CD4-positive, alpha-beta T cell treated with Interleukin-17A for 4 hours (primary cell): ENCODE measurements at places on chromosomes 12 and 14.
A peak's percentile ranks its signal among the peaks of the same experiment; 100 is the strongest.

DNA sequence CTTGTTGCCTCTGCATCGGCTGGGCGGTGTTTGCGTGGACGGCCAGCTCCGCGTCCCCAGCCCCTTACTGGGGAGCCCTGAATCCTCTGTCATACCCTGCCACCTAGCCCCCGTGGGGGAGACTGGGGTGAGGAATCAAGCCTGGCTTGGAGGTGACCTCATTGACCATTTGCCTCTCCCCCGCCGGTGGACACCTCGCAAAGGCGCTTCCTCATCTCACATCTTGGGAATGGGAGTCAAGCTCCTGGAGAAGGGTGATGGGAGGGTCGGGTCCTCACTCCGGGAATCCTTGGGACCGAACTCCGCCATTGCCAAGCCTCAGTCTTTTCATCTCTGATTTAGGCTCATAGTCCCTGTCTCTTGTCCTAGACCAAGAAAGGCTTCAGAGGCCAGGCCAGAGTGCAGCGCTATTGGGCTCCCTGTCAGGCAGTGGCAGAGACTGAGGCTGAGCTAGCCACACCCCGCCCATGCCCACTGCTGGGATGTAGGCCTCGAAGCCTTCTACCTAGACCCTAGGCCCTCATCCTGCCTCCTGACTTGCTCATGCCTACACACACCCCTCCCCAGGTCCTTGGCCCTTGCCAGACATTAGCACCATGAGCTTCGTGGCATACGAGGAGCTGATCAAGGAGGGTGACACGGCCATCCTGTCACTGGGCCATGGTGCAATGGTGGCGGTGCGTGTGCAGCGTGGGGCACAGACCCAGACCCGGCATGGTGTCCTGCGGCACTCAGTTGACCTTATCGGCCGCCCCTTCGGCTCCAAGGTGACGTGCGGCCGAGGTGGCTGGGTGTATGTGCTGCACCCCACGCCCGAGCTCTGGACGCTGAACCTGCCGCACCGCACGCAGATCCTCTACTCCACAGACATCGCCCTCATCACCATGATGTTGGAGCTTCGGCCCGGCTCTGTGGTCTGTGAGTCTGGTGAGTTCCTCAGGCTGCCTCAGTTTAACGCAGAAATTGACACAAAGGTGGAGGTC is 678 bp downstream of the TRMT61A start:
- no peak for DNase-seq

- DNase-seq, result no peak
Observed at GRCh38 chr14:80805136-80805535, 136.4 kb downstream of the CEP128 start.

DNA sequence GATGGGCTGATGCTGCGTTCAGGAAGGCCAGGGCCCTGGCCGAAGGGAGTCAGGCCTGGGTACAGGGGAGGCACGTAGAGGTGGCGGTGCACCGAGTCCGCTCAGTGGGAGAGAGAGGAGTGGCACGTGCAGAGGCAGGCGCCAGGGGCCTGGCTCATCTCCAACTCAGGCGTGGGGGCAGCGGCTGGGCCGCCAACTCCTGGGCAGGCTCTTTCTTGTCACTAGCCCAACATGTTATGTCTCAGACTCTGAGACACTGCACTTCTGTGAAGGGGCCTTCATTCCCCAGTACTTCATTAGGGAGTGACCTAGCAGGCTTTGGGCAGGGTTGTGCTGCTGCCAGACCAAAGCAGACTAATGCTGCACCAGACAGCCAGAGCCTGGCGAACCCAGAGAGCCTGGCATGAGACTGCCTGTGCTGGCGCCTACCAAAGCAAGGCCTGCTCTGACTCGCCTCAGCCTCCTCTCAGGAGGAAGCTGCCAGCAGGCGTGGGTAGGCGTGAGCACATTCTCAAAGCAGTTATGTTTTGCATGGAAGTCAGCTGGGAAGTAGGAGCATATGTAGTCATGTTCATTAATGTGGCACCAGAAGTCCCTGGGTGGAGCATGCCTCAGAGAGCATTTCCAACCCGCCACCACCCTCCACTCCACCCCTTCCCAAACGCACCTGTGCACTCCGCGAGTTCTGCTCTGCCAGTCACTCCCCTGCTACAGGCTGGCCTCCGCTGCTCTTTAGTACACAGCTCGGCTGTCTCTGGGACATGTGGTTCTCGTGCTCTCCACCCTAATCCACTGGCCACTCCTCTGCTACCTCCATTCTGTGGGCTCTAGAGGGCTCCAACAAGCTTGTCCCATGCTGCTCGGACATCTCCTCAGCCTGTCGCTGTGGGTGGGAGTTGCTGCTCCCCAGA is 9.7 kb downstream of the CKB start:
- no peak for DNase-seq

GRCh38 chr12:48366131-48366530 is 15.4 kb upstream of the ZNF641 start:
- no peak for DNase-seq

DNA sequence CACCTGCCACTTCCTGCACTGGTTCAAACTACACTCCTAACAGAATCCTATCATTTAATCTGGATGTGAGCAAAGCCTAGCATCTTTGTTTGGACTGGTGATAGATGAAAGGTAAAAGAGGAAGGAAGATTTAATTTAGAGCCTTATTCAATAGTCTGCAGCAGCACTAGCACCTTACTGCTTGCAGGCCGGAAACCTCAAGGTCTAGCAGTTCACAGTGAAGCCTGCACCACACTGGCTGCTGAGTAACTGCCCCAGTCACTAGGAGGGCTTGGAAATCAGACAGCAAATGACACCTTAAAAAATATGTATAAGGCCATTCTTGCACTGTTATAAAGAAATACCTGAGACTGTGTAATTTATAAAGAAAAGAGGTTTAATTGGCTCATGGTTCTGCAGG is 358.0 kb downstream of the DAD1 start:
- peak; percentile 39 for DNase-seq

DNA sequence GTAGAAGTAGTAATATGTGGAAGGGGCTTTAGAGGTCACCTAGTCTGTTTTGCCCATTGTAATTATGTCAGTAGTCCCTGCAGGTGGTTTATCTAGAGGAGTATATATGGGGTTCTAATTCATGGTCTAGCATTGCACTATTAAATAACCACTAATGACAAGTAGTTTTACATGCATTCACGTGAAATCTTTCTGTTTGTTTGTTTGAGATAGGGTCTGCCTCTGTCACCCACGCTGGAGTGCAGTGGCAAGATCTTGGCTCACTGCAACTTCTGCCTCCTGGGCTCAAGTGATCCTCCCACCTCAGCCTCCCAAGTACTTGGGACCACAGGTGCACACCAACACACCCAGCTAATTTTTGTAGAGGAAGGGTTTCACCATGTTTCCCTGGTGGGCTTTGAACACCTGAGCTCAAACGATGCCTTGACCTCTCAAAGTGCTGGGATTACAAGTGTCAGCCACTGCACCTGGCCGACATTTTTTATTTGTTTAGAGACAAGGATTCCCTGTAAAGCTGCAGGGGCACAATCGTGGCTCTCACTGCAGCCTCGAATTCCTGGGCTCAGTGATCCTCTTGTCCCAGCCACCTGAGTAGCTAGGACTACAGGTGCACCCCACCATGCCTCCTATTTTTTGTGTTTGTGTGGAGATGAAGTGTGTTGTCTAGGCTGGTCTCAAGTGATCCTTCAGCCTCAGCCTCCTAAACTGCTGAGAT is 12.0 kb upstream of the PSEN1 start:
- no peak for DNase-seq

- DNase-seq, result no peak
Observed at GRCh38 chr12:63098851-63099250, 52.1 kb downstream of the AVPR1A start.

DNA sequence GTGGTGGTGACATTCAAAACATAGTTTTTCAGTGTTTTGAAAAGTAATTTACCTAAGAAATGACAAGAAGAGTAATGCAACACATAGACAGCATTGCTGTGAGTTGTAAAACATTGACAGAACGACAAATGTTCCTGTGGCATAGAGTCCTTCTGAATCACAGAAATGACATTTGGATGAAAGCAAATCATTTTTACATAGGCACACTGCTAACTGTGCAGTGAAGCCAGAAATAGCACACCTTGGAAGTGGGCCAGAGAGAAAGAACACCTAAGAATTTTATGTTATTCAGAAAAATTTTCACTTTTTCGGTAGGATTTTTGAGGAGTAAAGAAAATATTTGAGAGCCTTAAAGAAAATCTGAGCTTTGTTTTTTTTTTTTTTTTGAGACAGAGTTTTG is 100.6 kb downstream of the ANO4 start:
- DNase-seq, result no peak

DNA sequence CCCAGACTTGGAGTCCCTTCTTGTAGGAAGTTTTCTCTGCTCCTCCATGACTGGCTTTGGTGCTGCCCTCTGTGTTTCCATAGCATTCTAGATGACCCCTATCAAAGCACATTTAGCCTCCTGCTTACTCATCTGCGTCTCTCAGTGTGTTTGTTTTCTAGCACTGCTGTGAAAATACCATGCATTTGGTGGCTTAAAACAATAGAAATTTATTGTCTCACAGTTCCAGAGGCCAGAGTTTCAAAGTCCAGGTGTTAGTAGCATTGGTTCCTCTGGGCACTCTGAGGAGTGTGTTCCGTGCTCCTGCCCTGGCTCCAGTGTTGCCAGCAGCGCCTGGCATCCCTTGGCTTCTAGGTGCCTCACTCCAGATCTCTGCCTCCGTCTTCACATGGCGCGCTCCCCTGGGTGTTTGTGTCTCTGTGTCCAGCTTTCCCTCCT is 86.1 kb downstream of the CACNA1C start:
- no peak for DNase-seq

DNA sequence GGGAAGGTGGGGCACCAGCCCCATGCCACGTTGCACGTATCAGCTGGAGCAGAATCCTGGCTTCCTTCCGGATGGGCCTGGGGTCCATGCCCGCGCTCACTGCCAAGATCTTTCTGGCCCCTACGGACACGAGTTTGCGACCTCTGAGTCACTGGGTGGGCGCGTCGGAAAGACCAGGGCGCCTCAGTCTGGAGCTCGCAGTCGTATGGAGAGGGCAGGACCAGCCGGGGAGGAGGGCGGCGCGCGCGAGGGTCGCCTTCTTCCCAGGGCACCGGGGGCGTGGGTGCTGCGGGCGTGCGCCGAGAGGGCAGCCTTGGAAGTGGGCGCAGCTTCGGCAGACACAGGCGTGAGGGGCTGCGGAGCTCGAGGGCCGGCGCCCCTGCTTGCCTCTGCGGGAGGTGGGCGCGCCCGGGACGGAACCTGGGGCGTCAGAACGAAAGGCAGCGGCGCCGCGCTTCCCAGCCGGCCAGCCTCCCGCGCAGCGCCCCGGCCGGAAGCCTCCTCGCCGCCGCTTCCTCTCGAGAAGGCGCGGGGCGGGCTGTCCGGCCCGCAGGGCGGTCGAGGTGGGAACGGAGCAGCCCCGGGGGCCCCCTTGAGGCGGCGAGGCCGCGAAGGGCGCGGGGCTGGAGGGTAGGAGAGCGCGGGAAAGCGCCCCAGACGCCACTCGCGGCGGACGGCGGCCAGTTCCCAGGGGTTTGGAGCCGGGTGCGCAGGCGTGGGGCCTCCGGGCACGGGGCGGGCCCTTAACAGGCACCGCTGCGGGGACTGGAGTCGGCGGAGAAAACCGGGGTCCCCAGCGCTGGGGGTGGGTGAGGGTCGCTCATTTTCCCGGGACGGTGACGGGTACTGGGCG is at the start of gene ARL6IP4:
ARL6IP4 (plus strand) TSS at position 499 of the 853 bp plus-strand sequence. CDS start 459 bp downstream, outside the sequence.
- peak; percentile 74 for DNase-seq

DNA sequence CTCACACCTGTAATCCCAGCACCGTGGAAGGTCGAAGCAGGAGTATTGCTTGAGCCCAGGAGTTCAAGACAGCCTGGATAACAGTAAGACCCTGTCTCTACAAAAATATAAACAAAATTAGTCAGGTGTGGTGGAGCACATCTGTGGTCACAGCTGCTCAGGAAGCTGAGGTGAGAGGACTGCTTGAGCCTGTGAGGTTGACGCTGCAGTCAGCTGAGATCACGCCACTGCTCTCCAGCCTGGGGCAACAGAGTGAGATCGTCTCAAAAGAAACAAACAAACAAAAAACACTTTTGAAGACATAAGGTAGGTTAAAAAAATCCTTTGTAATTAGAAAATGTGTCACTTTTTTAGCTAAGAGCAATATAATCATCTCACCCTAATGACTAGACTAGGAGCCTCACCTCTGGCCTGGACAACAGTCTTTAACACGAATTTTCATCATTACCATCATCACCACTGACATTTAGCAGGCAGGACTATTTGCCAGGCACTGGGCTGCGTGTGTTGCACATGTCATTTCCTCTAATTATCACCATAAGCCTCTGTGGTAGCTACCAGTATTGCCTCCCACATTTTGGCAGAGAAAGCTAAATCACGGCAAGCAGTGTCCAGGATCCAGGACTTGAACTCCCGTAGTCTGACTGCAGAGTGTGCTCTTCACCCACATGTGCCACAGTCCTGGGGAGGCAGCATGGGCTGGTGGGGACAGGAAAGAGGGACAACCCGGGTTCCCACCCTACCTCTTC is 4.6 kb upstream of the SYCP3 start:
- DNase-seq, result no peak

GRCh38 chr12:95169368-95169767 is 47.9 kb downstream of the FGD6 start:
- no peak for DNase-seq

DNA sequence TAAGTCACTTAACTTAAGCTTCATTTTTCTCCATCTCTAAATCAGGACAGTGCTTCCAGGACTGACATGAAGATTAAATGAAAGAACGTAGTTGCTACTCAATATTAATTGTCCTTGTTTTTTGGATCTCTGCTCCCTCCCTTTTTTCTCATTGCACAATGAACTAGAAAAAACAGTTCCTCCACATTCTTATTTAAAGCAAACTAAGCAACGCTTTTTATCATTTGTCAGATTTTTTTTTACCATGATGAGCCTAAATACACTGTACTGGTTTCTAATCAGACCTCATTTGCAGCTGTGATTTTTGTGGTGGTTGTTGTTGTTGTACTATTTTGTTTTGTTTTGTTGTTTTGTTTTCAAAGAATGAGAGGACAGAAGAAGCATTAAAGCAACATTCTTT is 23.2 kb upstream of the PARP11 start:
- no peak for DNase-seq

DNA sequence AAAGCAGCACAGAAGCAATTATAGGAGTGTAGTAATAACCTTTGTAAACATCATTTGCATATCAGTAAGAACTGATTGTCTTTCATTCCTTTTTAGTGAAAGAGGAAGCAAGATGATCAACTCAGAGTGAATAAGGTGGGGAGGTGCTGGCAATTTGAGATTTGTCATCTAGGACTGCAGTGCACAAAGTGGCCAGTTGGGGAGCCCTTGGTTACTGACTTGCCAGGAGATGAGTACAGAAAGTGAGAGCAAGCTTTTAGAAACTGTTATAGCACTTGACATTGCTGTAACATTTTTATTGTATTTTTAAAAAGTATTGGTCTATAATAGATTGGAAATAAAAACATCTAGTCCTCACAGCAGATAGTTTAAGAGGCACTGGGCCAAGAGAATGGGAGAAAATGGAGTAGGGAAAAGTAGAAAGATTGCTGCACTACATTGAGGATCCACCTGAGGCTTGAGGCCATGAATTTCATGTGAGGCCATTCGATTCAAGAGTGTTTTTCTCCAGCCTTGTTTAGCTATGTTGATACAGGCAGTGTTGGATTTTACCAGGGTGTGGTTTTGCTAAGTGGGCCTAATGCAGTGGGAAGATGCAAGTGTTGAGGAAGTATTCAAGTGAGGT is 98.2 kb downstream of the SNAPC1 start:
- peak; percentile 57 for DNase-seq
